ENCODE measurements at places on chromosomes 6 and 20.
A peak's percentile ranks its signal among the peaks of the same experiment; 100 is the strongest.

- DNase-seq = no peak
Measured at GRCh38 chr6:54716010-54716409, 130.6 kb upstream of the FAM83B start.

- DNase-seq = peak; percentile 55
Measured at GRCh38 chr6:144335914-144336313, 50.8 kb downstream of the UTRN start.

DNA sequence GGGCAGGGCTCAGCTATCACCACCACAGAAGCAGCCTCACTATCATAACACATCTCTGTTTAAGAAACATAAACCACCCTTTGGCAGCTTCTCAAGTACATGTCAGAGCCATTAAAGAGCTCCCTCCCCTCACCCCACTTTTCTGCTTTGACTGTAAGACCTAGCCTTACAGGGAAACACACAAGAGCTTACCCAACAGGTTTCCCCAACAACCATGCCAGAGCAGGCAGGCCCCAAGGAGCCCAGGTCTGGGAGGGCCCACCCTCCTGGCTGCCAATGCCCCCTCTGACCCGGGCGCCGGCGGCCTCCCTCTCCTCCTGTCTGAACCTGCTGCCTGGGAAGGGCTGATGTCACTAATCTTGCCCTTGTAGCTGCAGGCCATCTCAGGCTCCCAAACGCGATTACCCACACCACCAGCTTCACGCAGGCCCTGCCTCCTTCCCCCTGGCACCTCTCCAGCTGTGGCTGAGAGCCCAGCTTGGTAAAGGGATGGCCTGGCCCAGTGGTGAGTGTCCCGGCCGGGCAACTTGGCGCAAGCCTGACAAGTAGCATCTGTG, 402.0 kb downstream of the MAFB start:
- DNase-seq = no peak

- DNase-seq = no peak
Measured at GRCh38 chr20:61937146-61937962, 128.3 kb downstream of the TAF4 start.

GRCh38 chr6:37456126-37456525, 23.1 kb downstream of the CMTR1 start:
- DNase-seq = no peak

GRCh38 chr6:21586740-21587178, 6.8 kb upstream of the SOX4 start:
- DNase-seq = no peak

DNA sequence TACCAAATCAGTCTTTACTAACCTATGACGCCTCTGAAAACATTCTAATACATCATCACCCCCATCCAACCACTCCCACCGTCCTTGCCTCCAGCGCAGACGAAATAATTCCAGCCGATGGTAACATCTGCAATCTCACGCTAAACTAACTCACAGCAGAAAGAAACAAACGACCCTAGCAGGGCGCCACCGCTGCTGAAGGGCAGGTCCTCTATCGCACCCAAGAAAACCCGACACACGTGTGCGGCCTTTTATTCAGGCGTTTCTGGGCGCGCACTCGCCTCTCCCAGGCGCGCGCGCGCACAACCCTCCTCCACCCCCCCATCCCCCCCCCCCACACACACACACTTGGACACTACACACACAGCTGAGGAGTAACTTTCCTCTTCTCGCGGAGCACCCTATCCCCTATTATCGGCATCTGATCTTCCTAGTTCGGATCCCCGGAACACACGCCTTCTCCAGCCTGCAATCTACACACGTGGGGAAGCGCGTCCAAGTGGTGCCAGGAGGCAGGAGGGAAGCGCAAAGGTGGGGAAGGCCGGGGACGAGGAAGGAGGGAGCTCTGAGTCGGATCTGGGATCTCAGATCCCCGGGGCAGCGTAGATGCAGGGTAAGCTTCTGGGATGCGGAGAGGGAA, 1.4 kb downstream of the GFOD1 start:
- peak; percentile 57 for DNase-seq

DNA sequence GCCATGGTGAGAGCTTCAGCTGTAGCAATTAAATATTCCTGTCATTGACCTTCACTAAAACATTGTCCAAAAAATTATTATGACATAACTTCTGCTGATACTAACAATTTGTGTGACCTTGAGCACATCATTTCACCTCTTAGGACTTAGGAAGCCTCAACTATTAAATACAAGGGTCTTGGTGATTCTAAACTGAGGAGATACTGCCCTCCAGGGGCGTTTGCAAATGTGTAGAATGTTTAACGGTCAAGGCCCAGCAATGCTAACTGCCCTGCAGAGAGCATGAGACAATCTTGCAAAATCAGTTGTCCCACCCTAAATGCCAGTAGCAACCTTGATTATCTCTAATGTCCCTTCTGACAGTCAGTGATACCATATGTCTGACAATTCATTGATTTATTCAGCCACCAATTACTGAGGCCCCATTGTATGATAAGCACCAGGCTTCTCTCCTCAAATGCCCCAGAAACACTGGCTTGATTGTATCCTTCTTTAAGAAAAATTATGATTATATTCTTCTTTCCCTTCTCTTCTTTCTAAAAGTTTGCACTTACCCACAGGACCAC, 284.1 kb upstream of the PLN start:
- DNase-seq = no peak

DNA sequence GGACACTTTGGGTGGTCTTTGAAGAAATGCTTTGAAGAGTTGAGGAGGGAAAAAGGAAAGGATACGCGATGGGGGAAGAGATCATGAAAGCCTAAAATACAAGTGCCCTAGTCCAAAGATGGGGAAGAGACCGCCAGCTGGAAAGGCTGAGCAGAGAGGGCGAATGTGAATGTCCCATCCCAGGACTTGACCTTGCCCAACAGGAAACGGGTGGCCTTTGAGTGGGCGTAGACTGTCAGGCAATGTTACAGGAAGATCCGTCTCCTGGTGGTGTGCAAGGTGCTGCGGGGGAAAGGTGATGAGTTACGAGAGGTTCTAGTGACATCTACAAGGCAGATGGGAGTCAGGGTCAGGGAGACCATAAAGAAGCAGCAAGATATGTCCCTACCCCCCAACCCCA, 55.0 kb upstream of the TBXT start:
- no peak for DNase-seq
